CD4-positive, alpha-beta T cell (primary cell): ENCODE measurements at places on chromosomes 3 and 15. TPM values are rescaled to one million over a fixed set of nuclear protein-coding genes. Genes with fewer than 3 reads are reported as not detected.

Gene TLR9
- 0.17 TPM for total RNA-seq

DNA sequence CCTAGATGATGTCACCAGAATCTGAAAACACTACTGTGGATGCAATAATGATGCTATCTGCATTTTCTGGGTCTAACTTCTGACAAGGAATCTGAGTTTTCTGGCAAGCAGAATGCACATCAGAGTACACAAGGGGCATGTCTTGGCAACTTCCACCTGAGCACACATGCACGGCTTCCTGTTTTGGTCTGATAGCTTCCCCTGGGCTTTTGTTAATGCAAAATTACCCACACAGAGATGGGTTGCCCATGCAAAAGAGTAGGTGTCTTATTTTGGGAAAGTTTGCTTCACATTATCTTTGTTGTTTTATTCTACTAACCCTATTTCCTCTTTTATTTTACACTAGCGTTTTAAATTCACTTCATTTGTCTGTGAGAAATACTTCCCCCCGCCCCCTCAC lies 74.2 kb upstream of the SATB1 start:
- H3K4me1 ChIP-seq: no peaks in the 10 kb centered on the region
- no peaks in the 10 kb centered on the region for H3K36me3 ChIP-seq
- H3K27ac ChIP-seq: peak overlapping the region; percentile 10
- DNase-seq: peak; percentile 3
- H3K4me3 ChIP-seq: no peak overlapping the region

Gene RASGRP1
- total RNA-seq: 66.6 TPM

GRCh38 chr3:42667523-42668412 lies 14.3 kb downstream of the ZBTB47 start:
- no peak for DNase-seq
- no peak overlapping the region for H3K4me3 ChIP-seq
- no peak overlapping the region for H3K27ac ChIP-seq

GRCh38 chr3:156161172-156161571 lies 40.8 kb downstream of the KCNAB1 start:
- no peak overlapping the region for H3K4me3 ChIP-seq
- no peak for DNase-seq
- H3K4me1 ChIP-seq: peaks cover 4% of the 10 kb centered on the region
- H3K27ac ChIP-seq: no peak overlapping the region

DNA sequence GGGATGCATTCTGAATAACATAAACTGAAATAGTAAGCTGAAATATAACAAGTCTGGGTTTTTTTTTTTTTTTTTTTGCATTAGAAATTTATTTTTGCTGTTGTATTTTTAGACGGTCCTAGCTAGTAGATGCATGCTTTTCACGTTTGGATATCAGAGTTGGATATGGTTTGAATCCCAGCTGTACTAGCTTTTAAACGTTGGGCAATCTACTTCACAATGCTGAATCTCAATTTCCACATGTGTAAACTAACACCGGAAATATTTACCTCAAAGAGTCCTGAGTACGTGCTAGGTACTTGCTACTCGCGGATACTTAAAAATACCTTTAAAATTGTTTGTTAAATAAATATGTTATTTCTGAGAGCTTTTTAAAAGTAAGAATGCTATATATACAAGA lies 139.8 kb downstream of the BBX start:
- no peaks in the 10 kb centered on the region for H3K36me3 ChIP-seq
- H3K27ac ChIP-seq: no peak overlapping the region
- DNase-seq: no peak

- H3K36me3 ChIP-seq: no peaks in the 10 kb centered on the region
- no peaks in the 10 kb centered on the region for H3K27me3 ChIP-seq
- H3K27ac ChIP-seq: no peak overlapping the region
- peaks cover 21% of the 10 kb centered on the region for H3K4me1 ChIP-seq
- peak; percentile 50 for DNase-seq
- peak overlapping the region; percentile 26 for H3K4me3 ChIP-seq
Observed at GRCh38 chr15:50876989-50877360, 31.5 kb upstream of the AP4E1 start.

DNA sequence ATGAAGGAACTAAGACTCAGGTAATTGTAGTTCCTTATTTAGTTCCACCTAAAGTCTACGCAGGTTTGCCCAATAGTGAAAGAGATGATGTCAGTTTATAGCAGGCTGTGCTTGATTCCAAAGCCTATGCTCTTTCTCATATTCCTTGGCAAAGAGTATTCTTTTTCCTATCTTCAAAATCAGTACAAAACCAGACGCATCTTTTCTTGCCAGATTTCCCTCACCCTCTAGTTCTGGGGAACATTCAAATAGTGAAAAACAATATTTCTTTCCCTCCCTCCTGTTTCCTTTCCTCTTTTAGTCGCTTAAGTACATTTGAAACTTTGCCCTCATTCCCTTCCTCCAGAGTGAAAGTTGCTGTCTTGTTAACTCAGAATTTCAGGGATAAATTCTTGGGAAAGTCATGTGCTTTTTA lies 134.6 kb upstream of the PDZRN3 start:
- H3K27me3 ChIP-seq: no peaks in the 10 kb centered on the region
- no peaks in the 10 kb centered on the region for H3K36me3 ChIP-seq

DNA sequence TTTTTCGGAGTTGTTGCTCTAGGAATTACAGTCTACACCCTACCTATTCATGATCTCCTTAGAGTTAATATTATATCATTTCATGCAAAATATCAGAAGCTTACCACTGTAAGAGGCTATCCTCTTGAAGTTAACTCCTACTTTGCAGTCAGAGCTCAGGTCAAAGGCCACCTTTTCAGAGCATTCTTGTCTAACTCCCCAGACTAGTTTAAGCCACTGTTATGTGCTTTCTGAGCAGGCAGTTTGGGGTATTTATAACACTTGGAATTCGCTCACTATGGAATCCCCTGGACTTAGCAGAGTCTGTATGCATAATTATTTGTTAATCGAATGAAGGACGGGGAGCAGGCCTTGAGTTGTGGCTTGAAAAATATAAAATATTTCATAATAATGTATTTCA lies 21.7 kb downstream of the MED12L start:
- peaks cover 7% of the 10 kb centered on the region for H3K27me3 ChIP-seq
- no peak overlapping the region for H3K4me3 ChIP-seq
- DNase-seq: no peak
- H3K4me1 ChIP-seq: no peaks in the 10 kb centered on the region
- no peak overlapping the region for H3K27ac ChIP-seq

- H3K27ac ChIP-seq: no peak overlapping the region
- no peak overlapping the region for H3K4me3 ChIP-seq
- no peaks in the 10 kb centered on the region for H3K36me3 ChIP-seq
- peaks cover 12% of the 10 kb centered on the region for H3K27me3 ChIP-seq
- DNase-seq: no peak
Observed at GRCh38 chr3:134652409-134652831, 1.6 kb upstream of the KY start.

DNA sequence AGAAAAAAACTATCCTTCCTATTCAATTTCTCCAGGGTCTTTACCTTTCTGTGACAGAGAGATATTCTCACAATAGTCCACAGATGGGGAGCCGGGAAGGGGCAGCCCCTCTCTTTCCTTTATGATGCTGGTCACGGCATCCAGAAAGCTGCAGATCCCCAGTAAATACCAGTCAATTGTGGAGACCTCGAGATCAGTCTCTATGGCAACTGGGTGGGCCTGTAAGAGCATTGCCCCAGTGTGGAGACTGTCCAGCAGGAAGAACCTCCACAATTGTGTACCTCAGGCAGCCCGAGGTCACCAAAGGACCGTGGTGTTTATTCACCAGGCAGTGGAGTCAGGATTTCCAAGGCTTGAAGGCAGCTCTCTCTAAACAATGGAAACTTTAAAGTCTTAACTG lies 291.2 kb downstream of the NTRK3 start:
- no peaks in the 10 kb centered on the region for H3K27me3 ChIP-seq
- H3K36me3 ChIP-seq: no peaks in the 10 kb centered on the region
- no peaks in the 10 kb centered on the region for H3K4me1 ChIP-seq
- no peak overlapping the region for H3K4me3 ChIP-seq
- H3K27ac ChIP-seq: no peak overlapping the region

Gene HDC
- total RNA-seq: not detected

DNA sequence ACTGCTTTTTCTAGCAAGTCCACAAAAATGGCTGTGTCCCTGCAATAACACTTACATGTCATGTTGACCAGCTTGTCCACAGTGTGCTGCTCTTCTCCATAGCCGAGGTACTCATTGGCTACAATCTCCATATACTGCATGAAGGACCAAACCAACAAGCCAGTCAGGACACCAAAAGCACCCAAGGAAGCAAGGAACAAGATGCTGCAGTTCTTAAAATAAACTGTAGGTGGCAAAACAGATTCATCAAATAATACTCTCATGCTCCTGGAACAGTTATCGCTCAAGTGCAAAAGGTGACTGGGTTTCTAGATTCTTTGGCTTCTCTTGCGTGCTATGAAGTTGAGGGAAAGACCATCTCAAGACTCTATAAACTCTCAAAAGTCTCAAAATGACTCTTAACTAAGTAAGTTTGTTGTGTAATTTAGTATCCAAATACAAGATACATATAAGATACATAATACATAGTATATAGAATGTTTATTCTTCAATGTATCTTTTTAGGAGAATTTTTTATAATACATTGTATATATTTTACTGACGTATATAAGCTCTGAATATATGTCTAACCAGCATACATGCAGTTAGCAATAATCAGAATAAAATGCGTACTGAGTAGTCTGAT lies 57.0 kb downstream of the NEK10 start:
- no peak overlapping the region for H3K27ac ChIP-seq
- DNase-seq: peak; percentile 72
- H3K36me3 ChIP-seq: no peaks in the 10 kb centered on the region
- no peaks in the 10 kb centered on the region for H3K4me1 ChIP-seq

DNA sequence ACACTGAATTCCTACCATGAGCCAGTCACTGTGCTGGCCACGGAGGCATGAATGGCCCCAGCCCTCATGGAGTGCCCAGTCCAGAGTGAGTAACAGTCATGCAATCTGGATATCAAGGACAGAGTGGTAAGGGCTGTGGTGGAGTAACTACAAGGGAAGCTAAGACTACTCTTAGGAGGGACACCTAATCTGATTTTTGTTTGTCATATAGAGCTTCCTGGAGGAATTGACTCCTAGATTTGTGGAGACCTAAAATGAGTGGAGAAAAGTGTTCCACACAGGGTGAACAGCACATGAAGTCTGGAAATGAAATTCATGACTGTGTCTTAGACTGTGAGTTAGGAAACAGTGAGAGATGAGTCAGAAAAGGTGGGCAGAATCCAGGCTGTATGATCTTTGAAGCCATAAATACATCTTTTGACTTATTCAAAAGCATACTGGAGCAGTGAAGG lies 219.9 kb downstream of the NFKBIZ start:
- H3K4me3 ChIP-seq: no peak overlapping the region
- DNase-seq: no peak
- H3K36me3 ChIP-seq: no peaks in the 10 kb centered on the region
- no peak overlapping the region for H3K27ac ChIP-seq
- no peaks in the 10 kb centered on the region for H3K4me1 ChIP-seq
- no peaks in the 10 kb centered on the region for H3K27me3 ChIP-seq

Gene GRM2
- total RNA-seq: 4.2 TPM

DNA sequence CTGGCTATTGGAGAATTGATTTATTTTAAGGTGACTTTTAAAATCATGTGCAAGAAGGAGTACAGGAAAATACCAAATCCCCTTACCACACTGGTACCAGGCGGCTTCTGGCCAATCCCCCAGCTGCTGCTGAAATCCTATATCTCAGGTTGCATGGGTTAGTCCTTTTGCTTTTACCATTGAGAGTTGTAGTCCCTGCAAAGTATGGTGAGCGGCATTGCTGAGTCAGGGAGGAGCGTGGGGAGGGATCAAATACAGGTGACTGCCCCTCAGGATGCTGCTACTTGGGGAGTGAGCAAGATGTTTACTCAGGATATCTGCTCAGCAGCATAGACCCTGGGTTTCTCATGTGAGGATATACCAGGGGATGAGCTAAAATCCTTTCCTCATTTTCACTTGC lies 131.9 kb upstream of the STAC start:
- no peak for DNase-seq
- no peak overlapping the region for H3K4me3 ChIP-seq
- H3K27me3 ChIP-seq: no peaks in the 10 kb centered on the region
- H3K27ac ChIP-seq: no peak overlapping the region
- H3K36me3 ChIP-seq: no peaks in the 10 kb centered on the region
- no peaks in the 10 kb centered on the region for H3K4me1 ChIP-seq

Gene ROPN1
- total RNA-seq: not detected

GRCh38 chr3:123126653-123127052 lies 59.8 kb downstream of the PDIA5 start:
- no peak overlapping the region for H3K27ac ChIP-seq
- no peak for DNase-seq
- no peaks in the 10 kb centered on the region for H3K4me1 ChIP-seq
- peaks cover 20% of the 10 kb centered on the region for H3K36me3 ChIP-seq

DNA sequence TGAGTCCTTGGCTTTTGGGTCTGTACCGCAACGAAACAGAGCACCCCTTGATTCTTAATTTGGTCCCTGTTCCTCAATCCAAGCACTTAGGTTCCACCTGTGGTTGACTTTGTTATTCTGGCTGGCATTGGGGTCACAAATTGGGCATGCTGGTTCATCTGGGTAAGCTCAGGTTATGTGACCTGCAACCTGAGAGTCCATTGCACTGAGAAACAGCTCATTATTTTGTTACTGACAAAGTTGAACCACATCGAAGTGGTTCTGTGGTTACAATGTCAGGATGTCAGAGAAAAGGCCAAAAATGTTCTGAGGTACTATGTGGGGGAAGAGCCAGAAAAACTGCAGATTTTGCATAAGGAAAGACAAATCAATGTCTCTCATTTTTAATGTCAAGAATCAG lies 74.2 kb downstream of the ZNF621 start:
- no peak overlapping the region for H3K4me3 ChIP-seq
- no peak for DNase-seq
- H3K4me1 ChIP-seq: no peaks in the 10 kb centered on the region
- no peaks in the 10 kb centered on the region for H3K36me3 ChIP-seq
- no peak overlapping the region for H3K27ac ChIP-seq

Gene LPCAT4
- total RNA-seq: 41.0 TPM

GRCh38 chr3:43865887-43866528 lies 175.3 kb downstream of the ABHD5 start:
- H3K27ac ChIP-seq: no peak overlapping the region
- H3K4me1 ChIP-seq: no peaks in the 10 kb centered on the region
- H3K4me3 ChIP-seq: no peak overlapping the region

GRCh38 chr3:9399337-9399703 lies 1.9 kb downstream of the SETD5 start:
- H3K4me3 ChIP-seq: peak overlapping the region; percentile 93
- DNase-seq: no peak
- H3K27ac ChIP-seq: peak overlapping the region; percentile 99

DNA sequence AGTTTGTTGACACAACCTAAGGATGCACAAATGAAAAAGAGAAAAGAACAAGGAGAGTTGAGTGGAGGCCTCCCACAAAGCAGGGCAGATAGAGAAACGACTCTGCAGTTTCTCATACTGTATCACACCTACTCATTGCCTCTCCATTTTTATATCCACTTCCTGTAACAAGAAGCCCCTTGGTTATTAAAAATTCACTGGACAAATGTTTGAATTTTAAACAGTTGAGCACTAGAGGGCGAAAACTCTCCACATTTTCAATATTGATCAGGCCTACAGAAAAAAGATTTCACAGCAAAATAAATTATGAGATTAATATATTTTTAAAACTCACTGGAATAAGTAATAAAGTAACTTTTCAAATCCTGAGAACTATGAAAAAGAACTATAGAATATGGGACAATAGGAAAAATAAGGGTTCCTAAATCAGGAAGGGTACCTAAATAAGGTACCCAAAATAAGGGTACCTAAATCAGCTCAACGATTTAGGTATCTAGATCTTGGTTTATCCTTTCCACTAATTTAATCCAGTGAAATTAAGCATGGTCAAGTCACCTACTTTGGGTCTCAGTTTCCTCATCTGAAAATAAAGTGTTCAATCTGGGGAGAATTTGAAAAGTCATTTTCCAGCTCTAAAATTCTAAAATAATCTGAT lies 47.0 kb upstream of the PPIB start:
- no peaks in the 10 kb centered on the region for H3K4me1 ChIP-seq
- peaks cover 37% of the 10 kb centered on the region for H3K36me3 ChIP-seq
- no peaks in the 10 kb centered on the region for H3K27me3 ChIP-seq
- no peak overlapping the region for H3K4me3 ChIP-seq
- no peak overlapping the region for H3K27ac ChIP-seq
- no peak for DNase-seq
